Stimulated activated CD8-positive, alpha-beta memory T cell treated with anti-CD3 and anti-CD28 coated beads, Interleukin-12 subunit alpha, Interleukin-12 subunit beta, amount 100 ng/mL, for 1 hour (primary cell): ENCODE measurements at places on chromosomes 4 and X.

DNA sequence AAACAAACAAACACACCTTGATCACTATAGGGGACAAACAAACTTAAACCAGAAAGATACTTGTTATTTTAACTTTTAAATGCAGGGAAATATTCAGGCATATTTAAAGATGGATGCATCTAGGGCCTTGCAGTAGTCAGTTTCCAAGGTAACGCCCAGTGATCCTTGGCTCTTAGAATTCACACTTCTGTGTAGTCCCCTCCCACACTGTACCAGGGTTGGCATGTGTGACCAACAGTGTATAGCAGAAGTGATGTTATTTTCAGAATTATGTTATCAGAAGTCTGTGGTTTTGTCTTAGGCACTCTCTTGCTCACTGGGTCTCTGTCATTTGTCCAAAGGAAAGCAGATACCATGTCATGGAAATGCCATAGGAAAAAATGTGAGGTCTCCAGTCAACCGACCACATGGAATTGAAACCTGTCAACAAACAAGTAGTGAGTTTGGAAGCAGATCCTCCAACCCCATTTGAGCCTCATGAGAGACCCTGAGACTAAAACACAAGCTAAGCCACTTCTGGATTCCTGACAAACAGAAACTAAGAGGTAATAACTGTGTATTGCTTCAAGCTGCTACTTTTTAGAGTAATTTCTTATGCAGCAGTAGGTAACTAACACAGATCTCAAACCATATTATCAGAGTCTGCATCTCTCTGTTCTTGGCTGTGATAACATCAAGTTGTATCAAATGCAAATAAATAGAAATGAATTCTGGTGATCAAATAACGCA is 670.3 kb downstream of the KCTD8 start:
- no peak for DNase-seq

GRCh38 chrX:38216642-38217041 is 4.0 kb downstream of the SRPX start:
- DNase-seq = no peak

DNA sequence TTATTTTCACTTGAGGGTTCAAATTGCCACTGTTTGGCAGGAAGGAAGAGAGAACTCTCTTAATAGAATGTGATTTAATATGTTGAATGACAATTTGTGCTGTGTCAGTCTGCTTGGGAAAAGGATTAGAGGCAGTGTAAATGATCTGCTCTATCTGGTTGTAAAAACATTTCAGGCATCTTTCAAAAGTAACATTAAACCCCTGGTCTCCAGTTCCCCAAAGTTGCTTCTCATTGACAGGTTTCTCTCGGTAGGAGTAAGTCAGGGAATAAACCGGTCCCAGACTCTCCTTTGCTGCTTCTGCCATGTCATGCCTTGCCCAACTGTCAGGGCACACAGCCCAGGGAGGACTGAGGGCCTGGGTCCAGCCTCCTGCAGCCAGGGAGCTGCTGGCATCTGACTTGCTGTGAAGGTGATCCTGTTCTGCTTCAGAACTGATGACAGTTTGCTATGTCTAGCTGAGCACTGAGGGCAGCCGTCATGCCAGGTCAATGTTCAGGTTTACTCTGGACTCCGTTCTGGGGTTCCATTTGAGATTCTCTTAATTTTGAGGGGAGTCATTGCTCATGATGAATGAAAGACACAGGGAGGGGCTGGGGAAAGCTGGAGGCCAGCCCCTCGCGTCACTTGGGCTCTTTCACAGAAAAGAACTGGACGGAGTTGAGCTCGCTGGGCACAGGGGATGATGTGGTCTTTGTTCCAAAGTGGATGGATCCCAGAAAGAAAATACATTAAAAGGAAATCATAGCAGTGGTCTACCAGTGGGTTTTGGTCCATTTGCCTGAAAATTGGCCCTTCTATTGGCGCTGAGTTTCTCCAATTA is 312.4 kb downstream of the ARHGAP10 start:
- no peak for DNase-seq

- DNase-seq = no peak
Observed at GRCh38 chr4:47839259-47839658, 1.4 kb upstream of the CORIN start.

DNA sequence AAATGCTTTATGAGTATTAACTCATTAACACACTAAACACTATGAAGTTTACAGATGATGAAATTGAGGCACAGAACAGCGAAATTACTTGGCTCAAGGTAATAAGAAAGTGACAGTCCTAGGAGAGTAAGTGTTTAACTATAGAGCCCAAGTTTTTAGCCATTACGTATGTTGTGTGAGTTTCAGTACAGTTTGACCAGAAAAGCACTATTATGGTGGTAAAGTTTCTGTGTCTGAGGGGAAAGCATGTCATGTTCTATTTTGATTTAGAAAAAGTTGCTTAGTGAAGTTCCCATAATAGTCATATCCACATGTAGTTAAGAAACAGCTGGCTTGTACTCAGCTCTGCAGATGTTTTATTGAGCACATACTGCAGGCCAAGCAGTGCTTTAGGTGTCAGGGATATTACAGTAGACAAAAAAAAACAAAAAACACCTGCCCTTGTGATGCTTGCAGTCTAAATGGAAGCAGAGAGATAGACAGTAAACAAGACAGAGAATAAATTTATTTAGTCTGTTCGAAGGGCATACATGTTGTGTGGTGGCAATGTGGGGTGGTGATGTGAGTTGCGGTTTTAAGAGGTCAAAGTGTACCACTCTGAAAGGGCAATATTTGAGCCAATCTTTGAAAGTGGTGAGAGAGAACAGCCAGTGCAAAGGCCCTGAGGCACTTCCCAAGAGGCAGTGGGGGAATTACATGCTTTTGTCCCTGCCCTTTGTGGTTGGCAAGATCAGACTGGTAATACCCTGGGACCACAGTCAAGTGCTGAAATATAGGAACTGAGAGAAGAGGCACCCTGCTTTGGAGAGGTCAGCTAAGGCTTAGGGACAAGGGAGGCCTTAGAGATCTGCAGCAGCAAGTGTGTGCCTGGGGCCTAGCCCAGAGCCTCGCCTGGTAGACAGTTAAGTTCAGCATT is 6.2 kb downstream of the TMEM131L start:
- DNase-seq = no peak

DNA sequence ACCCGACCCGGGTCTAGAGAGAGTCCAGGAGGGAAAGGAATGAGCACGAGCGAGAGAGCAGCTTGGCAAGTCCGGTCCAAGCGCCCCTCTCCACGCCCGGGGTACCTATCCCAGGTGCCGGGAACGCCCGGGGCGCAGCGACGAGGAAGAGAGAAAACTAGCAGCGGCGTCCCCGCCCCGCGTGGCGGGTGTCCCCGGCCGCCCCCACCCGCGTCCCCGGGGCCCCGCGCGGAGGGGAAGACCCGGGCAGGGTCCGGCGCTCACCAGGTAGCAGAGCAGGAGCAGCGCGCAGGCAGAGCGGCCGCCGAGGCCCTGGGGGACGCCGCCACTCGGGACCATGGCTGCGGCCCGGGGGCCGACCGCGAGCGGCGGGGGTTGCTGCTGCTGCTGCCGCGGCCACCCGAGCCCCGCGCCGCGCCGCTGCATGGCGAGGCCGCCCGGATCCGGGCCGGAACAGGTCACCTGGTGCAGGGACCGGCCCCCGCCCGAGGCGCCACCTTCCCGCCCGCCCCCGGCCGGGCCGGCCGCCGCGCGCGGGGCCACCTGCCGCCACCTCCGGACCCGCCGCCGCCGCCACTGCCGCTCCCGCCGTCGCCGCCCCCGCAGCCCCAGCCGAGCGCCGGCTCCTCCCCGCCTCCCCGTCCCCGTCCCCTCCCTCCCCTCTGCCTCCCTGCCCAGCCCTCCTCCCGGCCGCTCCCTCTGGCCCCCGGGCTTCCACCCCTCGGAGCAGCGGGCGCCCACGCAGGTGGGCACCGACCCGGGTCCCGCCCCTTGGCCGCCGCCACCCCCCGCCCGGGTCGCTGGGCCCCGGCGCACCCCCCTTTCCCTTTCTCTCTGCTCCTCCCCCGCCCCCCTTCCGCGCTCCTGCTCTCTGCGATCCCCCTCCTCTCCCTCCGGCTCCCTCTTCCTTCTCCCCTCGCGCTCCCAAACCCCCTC is at the start of gene SEL1L3:
SEL1L3 (minus strand) TSS at position 578 of the 936 bp plus-strand sequence; CDS start at position 426, 152 bp downstream.
- peak; percentile 20 for DNase-seq

DNA sequence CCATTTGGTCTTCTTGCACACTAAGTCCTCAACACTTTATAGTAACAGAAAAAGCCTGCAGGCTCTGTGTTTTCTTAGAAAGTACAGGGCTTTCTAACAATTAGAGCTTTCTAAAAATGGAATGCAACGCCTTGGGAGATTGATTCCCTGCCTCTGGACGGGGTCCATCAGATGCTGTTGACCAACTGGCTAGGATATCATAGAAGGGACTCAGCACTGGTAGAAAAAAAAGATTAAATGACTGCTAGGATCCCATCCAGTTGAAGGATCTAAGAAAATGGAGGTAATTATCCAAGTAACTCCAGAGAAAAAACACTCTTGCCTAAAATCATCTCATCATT is 39.5 kb downstream of the USP46 start:
- no peak for DNase-seq
